ENCODE measurements at places on chromosomes 12 and 14.
A peak's percentile ranks its signal among the peaks of the same experiment; 100 is the strongest.

GRCh38 chr12:51915951-51916350 lies 8.6 kb downstream of the ACVRL1 start:
- DNase-seq = no peak

GRCh38 chr12:117046011-117046369 lies 53.2 kb downstream of the TESC start:
- no peak for DNase-seq

GRCh38 chr12:8678661-8679111 lies 16.1 kb upstream of the MFAP5 start:
- no peak for DNase-seq

DNA sequence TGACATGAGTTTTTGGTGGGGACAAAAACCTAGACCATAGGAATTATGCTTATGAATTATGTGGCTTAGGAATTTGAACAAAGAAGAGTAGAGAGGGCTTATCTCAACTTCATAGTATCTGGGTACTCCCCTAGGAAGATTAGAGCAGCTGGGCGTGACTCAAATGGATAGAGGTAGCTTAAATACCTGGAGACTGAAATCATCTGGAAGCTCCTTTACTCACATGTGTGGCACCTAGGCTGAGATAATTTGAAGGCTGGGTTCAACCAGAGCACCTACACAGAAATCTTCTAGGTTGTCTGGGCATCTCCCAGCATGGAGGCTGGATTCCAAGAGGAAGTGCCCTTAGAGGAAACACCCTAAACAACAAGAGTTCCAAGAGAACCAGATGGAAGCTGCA lies 393.9 kb downstream of the ADAMTS20 start:
- DNase-seq = no peak

DNA sequence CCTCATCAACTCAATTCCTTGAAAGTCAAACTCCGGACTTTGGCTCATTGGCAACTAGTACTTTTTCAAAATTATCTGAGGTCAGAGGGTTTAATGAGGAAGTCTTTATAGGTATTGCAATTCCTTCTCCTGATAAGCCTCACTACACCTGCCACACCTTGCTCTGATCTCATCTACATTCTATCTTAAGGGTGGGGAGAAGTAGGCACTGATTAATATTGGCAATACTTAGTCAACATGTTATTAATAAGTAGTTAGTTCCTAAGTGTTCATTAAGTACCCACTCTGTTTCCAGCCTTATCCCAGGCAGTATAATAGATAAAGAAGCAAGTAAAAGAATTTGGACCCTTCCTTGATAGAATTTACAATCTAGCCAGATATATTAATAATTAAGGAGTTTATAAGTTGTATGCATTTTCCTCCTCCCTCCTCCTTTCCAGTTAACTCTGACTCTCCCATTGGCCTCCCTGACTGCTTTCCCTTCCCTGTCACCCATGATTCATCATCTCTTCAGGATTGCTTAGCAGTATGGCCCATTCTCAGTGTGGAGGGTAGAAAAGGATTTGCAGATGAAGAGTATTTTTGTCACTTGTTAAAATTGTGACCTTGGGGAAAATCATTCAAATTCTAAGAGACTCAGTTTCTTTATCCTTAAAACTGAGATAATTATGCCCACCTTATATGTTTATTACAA lies 231.0 kb upstream of the ATP2B1 start:
- no peak for DNase-seq

DNA sequence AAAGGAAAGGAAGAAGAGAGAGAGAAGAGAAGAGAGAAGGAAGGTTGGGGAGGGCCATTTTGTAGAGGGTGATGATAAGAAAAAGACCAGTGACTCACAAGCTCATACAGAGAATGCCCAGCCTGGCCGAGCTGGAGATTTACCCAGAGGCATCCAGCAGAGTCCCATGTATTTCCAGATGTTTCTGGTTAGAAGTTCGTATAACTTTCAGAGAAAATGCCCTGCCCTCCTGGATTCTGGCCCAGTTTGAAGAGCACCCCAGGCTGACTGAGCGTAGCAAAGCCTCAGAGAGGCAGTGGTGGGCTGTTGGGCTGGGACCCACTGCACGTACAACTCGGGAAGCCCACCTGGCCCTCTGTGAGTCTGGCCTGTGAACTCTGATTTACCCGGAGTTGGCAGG lies 221.8 kb downstream of the SLC41A2 start:
- DNase-seq = no peak

- no peak for DNase-seq
Measured at GRCh38 chr12:31106101-31106803, 32.6 kb downstream of the DDX11 start.

GRCh38 chr14:57889245-57889644 lies 23.4 kb upstream of the SLC35F4 start:
- no peak for DNase-seq

DNA sequence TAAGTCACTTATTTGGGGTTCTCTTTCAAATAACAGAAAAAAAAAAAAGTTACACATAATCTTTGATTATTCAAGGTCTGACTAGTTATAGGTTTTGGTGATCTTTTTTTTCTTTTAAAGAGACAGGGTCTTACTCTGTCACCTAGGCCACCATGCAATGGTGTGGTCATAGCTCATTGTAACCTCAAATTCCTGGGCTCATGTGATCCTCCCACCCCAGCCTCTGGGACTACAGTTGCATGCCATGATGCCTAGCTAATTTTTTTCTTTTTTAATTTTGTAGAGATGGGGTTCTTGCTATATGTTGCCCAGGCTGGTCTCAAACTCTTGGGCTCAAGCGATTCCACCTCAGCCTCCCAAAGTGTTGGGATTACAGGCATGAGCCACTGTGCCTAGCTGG lies 56.5 kb upstream of the CFL2 start:
- no peak for DNase-seq

DNA sequence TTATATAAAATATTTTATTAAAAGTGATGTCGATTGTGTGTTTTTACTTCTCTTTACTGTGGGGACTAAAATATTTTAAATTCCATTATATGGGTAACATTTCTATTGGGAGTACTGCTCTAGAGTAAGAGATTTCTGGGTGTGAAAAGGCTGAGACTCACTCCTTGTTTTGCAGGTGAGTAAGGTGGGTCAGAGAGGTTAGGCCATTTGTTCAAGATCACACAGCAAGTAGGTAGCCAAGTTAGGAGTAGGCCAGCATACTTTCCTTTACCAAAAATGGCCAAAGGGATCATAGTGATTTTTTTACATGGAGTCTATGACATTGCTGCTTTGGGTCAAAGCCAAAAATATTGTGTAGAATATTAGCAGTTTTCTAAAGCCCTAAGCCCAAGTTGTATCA lies 138.0 kb downstream of the ETV6 start:
- no peak for DNase-seq

GRCh38 chr12:94186278-94187241 lies 38.2 kb downstream of the PLXNC1 start:
- DNase-seq = peak; percentile 33

GRCh38 chr12:118655588-118655987 lies 279.2 kb downstream of the SUDS3 start:
- no peak for DNase-seq

DNA sequence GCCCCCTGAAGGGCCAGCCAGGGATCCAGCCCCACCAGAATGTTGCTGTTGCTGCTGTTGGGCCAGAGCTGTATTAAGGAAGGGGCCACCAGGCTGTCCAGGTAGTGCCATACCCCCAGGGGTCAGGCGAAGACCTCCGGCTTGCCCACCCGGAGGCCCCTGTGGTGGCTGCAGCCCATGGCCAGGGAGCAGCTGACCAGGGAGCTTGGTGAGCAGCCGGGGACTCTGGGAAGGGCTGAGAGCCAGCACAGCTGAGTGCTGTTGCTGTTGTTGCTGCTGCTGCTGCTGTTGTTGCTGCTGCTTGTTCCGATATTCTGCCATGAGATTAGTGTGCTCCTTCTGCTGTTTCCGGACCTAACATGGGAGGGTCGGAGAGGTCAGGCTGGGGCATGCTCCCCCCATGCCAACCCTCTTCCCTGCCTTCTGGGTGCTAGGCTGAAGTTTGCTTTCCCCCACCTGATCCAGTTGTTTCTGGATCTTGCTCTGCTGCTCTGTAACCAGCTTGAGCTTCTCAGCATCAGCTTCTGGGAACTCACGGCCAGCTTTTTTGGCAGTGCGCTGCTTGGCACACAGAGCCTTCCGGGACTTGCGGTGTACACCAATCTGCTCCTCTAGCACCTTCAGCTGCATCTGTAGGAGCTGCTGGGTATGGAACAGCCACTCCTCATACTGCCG lies 15.2 kb upstream of the PRKAG1 start:
- no peak for DNase-seq

- DNase-seq = no peak
Measured at GRCh38 chr12:114673901-114674250, 10.1 kb downstream of the TBX3 start.

DNA sequence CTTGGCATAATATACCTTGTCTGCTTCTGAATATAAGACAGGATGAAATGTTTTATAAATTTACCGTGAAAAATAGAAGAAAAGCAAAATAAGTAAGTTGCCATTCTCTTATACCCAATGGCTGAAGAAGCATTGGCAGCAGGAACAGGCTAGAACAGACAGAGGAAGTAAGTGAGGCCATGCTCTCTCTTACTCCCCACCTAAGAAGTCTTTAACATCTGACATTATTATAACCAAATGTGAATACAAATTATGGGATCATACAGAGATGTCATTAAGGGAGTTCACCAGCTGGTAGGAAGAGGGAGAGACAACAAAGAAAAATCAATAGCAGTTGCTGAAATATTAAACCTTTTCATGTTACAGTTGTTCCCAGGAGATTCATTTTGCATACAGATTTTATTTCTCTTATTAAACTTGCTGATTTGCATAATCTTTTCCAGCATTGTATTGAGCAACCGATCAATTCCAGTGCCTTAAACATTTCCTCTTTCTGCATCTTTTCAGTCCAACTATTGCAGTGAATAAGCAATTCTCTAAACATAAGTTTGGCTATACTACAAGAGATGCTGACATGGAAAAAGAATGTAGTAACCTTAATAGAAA lies 270.6 kb downstream of the SLC6A15 start:
- DNase-seq = no peak

- no peak for DNase-seq
Measured at GRCh38 chr12:2652401-2653081, 142.2 kb upstream of the FKBP4 start.

DNA sequence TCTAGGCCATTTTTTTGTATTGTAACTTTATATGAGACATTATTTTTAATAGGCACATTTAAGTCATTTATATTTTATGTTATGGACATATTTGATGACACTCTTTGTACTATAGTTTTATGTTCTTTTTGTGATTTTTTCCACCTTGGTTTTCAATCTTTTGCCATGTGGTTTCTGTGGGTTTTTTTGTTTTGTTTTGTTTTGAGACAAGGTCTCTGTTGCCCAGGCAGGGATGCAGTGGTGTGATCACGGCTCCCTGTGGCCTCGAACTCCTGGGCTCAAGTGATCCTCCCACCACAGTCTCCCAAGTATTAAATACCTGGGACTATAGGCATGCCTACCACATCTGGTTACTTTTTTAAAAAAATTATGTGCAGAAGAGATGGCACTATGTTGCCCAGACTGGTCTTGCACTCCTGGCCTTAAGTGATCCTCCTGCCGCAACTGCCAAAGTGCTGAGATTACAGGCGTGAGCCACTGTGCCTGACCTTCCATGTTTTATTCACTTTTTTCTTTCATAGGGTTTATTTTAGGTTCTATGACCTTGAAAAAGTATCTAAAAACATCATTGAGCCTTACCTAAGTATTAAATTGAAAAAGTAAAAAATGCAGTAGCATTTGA lies 16.3 kb downstream of the MSRB3 start:
- DNase-seq = no peak

DNA sequence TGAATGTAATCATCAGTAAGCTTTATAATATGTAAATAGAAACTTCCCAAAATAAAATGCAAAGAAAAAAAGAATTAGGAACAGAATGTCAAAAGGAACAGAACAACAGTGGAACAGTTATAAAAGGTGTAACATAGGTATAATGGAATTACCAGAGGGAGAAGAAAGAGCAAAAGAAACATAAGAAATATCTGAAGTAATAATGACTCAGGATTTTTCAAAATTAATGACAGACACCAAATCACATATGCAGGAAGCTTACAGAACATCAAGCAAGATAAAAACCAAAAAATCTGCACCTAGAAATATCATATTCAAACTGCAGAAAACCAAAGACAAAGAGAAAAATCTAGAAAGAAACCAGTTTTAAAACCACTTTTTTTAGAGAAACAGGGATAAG lies 36.1 kb downstream of the TMEM116 start:
- no peak for DNase-seq

DNA sequence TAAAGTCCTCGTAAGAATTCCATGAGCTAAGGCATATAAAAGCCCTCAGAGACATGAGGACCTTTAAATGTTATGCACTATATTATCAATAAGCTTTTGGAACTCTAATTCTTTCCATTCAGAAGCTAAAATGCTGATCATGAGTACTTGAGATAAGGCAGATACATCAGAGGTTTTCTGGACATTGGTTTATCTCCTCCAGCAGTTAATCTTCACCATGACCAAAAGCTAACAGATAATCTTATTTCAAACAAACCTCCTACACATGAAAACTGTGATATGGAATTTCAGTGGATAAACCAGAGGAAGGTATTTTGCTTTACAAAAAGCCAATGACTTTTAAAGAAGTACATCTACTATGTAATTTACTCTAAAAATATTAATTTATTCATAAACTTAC lies 97.9 kb upstream of the BBS10 start:
- DNase-seq = no peak

- no peak for DNase-seq
Measured at GRCh38 chr12:63400718-63401117, 249.7 kb upstream of the AVPR1A start.

- no peak for DNase-seq
Measured at GRCh38 chr12:131432532-131433260, 278.2 kb upstream of the SFSWAP start.

GRCh38 chr14:83425706-83426105 lies 1892.1 kb upstream of the SEL1L start:
- no peak for DNase-seq

DNA sequence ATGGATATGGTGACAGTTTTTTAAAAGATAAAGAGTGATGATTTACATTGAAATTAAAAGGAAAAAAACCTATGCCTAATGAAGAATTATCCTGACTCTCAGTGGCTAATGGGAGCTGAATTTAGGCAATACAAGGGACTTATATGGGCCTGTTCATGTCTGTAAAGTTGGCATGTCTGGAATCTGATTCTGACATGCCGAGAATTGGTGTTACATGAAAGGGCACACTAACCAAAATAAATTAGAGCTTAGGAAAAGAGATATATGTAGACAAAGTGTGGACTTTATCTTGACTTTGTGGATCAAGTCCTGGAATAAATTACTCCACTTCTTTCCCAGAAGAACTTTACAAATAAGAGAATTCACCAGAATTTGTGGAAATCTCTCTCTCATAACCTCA lies 1.1 kb downstream of the TDG start:
- DNase-seq = no peak

GRCh38 chr12:111438481-111438880 lies 32.8 kb downstream of the SH2B3 start:
- DNase-seq = peak; percentile 67

- DNase-seq = no peak
Measured at GRCh38 chr14:50521912-50522341, 10.4 kb downstream of the MAP4K5 start.

DNA sequence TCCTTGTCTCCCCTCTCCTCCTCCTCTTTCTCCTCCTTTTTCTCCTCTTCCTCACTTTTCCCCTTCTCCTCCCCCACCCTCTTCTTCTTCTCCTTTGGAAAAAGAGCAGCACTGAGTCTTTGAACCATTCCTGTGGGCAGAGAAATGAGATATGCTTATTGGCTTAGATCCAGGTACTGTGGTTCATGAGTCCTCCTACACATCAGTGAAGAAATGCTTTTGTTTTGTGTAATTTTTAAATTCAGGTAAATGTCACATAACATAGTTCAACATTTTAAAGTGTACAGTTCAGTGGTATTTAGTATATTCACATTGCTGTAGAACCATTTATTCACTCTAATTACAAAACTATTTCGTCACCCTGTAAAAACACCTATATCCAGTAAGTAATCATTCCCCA lies 402.1 kb downstream of the AACS start:
- no peak for DNase-seq

Data from omental fat pad (tissue), 4 donors.